ENCODE measurements at places on chromosomes 7 and 10. TPM values are rescaled to one million over a fixed set of nuclear protein-coding genes. Genes with fewer than 3 reads are reported as not detected.
A peak's percentile ranks its signal among the peaks of the same experiment; 100 is the strongest.

DCLRE1A gene
- total RNA-seq: 13.9 TPM

HEPACAM2 gene
- not detected for total RNA-seq

OPN1SW gene
- not detected for total RNA-seq

WNT8B gene
- 0.40 TPM for total RNA-seq

RET gene
- 0.10 TPM for total RNA-seq

SLC13A1 gene
- total RNA-seq: not detected

ELN gene
- total RNA-seq: not detected

WIPF3 gene
- total RNA-seq: not detected

CFTR gene
- not detected for total RNA-seq

KLF14 gene
- not detected for total RNA-seq

DNA sequence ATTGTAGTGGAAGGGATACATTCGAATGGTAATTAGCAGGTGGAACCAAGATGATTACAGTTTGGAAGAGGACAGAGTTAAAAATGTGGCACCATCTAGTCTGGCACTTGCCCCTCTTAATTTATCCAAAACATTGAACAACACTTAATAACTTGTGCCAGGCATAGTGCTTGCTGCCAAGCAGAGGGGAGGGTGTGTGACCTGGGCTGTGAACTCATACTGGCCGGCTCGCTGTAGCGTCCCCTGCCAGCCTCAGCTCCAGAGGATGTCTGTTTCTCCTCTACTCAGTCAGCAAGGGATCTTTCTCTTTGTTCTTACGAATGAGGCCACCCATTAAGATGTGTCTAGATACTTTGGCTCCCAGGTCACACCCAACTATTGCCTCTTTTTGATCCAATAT lies 179.4 kb upstream of the INHBA start:
- H3K4me1 ChIP-seq: peaks cover 29% of the 10 kb centered on the region
- H3K4me3 ChIP-seq: peak overlapping the region; percentile 55
- DNase-seq: no peak
- H3K36me3 ChIP-seq: peaks cover 19% of the 10 kb centered on the region
- H3K27me3 ChIP-seq: no peaks in the 10 kb centered on the region

- no peaks in the 10 kb centered on the region for H3K36me3 ChIP-seq
- H3K27me3 ChIP-seq: no peaks in the 10 kb centered on the region
- no peak for DNase-seq
- no peak overlapping the region for H3K27ac ChIP-seq
Observed at GRCh38 chr10:130810856-130811255, 500.7 kb downstream of the TCERG1L start.

- DNase-seq: peak; percentile 41
- H3K27ac ChIP-seq: peak overlapping the region; percentile 86
- H3K4me3 ChIP-seq: peak overlapping the region; percentile 48
- peaks cover 41% of the 10 kb centered on the region for H3K4me1 ChIP-seq
- H3K27me3 ChIP-seq: no peaks in the 10 kb centered on the region
Observed at GRCh38 chr10:30455816-30456215, 21.8 kb downstream of the MAP3K8 start.

DNA sequence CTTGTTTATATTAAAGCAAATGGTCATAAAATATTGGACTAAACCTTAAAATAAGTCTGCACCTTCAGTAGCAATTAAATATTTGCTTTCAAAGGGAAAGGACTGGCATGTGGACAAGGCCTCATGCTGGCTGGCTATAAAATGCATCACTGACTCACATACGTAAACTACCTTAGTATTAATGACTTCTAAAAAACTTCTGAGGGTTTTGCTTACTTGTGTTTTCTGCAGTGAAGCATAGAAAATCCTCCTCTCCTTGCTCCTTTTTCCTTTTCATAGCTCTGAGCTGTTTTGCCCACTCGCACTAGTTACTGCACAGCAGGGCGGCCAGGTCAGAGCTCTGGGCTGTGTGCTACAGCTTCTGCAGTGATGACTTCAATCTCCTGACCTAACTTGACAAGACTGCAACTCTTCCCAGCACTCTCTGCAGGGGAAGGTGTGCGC lies 82.3 kb downstream of the CUL2 start:
- DNase-seq: no peak
- H3K36me3 ChIP-seq: peaks cover 35% of the 10 kb centered on the region
- no peak overlapping the region for H3K27ac ChIP-seq
- H3K4me1 ChIP-seq: peaks cover 16% of the 10 kb centered on the region
- H3K27me3 ChIP-seq: no peaks in the 10 kb centered on the region
- H3K4me3 ChIP-seq: no peak overlapping the region

DNA sequence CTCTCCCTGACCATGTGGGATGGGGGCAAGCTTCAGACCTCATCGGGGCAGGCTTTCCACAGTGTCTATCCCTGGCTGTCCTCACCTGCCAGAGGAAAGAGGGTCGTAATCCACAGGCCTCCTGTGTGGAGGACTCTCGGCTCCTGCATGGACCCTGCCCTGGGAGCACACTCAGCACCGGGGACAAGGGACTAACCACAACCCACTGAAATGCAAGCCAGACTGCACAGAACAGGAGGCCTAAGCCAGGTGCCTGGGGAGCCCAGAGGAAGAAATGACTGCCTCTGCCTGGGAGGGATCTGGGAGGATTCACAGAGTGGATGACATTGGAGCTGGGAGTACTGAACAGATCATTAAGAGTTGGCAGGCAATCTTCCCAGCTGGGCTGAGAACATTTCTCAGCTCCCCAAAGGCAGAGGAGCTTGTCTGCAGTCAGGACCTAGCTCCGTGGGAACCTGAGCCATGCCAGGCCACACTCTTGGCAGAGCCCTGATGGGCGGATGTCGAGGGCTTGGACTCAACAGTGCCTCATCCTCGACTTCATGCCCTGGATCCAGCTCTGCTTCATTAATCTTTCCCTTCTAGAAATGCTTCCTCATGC lies 213.4 kb downstream of the USP6NL start:
- no peak overlapping the region for H3K4me3 ChIP-seq
- peaks cover 12% of the 10 kb centered on the region for H3K36me3 ChIP-seq
- H3K27ac ChIP-seq: peak overlapping the region; percentile 37
- peaks cover 2% of the 10 kb centered on the region for H3K27me3 ChIP-seq

DNA sequence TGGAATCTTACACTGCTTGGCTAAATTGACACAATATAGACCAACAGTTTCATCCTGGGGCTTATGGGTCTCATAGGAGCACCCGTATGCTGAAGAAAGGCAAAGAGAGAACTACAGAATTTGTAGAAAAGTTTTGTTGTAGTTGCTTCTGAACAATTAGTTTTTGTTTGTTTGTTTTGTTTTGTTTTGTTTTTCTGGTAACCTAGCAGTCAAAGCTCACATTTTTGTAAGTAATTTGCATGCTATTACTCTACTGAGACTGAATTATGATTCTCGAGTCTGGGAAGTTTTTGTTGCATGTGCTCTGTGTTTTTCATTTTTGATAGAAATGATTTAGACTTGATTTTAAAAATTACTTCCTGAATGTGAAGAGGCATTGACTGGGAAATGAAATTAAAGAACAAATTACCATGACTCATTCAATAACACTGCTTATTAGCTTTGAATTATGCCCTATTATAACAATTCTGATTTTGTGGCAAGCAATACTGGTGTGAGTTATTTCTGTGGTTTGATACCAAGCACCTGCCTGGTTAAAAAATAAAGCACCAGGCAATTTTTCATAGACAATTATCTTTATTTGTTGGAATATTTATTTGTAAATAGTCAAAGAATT lies 438 bp downstream of the LSMEM1 start:
- peaks cover under 1% of the 10 kb centered on the region for H3K36me3 ChIP-seq
- peaks cover 7% of the 10 kb centered on the region for H3K4me1 ChIP-seq
- DNase-seq: no peak
- H3K27me3 ChIP-seq: no peaks in the 10 kb centered on the region
- no peak overlapping the region for H3K27ac ChIP-seq

DNA sequence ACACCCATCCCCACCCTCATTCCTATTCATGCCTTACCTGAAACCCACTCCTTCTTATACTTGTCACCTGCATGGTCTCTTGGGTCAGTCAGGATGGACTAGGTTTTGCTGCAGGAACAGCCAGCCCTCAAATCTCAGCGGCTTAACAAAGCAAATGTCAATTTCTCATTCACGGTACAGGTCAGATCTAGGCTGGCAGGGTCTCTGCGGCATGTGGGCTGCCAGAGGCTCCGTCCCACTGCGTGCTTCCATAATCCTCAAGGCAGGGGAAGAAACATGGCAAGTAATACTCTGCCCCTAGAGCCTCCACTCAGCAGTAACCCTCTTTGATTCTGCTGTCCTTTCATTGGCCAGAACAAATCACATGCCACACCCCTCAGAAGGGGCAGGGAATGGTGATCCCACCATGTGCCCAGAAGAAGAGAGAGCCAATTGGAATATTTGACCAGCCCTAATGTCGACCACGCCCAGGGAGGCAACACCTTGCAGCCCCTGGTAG lies 114.9 kb upstream of the ZMIZ1 start:
- no peak for DNase-seq
- H3K36me3 ChIP-seq: no peaks in the 10 kb centered on the region
- H3K27me3 ChIP-seq: no peaks in the 10 kb centered on the region
- H3K4me3 ChIP-seq: no peak overlapping the region
- H3K4me1 ChIP-seq: no peaks in the 10 kb centered on the region

DNA sequence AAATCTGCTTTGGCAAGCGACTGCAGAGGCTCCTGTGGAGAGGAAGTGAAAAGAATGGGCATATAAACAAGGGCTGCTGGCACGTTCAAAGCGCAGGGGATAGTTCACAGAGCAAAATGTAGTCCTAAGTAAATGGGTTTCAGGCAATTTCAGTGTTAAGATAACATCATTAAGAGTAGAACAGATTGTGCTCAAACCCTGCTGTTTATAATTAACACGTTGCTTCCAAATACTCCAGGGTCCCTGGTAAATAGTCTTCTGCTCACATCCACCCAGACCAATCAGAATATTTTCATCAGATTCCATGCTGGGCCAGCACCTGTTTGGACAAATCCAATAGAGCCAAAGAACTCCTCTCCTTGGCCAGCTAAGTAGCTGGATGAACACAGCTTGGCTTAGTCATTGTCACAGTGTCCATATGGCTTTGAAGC lies 81.4 kb downstream of the ORC5 start:
- H3K36me3 ChIP-seq: peaks cover 31% of the 10 kb centered on the region

GRCh38 chr10:36476399-36476798 lies 649.0 kb upstream of the ANKRD30A start:
- no peaks in the 10 kb centered on the region for H3K4me1 ChIP-seq
- no peak overlapping the region for H3K4me3 ChIP-seq
- no peak for DNase-seq
- no peak overlapping the region for H3K27ac ChIP-seq
- H3K36me3 ChIP-seq: no peaks in the 10 kb centered on the region

GRCh38 chr7:42720991-42721796 lies 190.7 kb downstream of the C7orf25 start:
- no peaks in the 10 kb centered on the region for H3K36me3 ChIP-seq
- no peaks in the 10 kb centered on the region for H3K27me3 ChIP-seq
- H3K27ac ChIP-seq: no peak overlapping the region
- no peak for DNase-seq
- H3K4me1 ChIP-seq: no peaks in the 10 kb centered on the region

- no peak for DNase-seq
- H3K4me1 ChIP-seq: no peaks in the 10 kb centered on the region
- H3K4me3 ChIP-seq: no peak overlapping the region
- H3K27me3 ChIP-seq: no peaks in the 10 kb centered on the region
Observed at GRCh38 chr10:112052166-112052565, 131.4 kb downstream of the GPAM start.

GRCh38 chr10:78312197-78313047 lies 278.8 kb downstream of the RPS24 start:
- no peak overlapping the region for H3K4me3 ChIP-seq
- H3K36me3 ChIP-seq: no peaks in the 10 kb centered on the region
- H3K27ac ChIP-seq: no peak overlapping the region

- peaks cover 21% of the 10 kb centered on the region for H3K4me1 ChIP-seq
- no peak overlapping the region for H3K4me3 ChIP-seq
- no peak for DNase-seq
- H3K27ac ChIP-seq: no peak overlapping the region
Observed at GRCh38 chr7:17951742-17952254, 11.5 kb upstream of the SNX13 start.

DNA sequence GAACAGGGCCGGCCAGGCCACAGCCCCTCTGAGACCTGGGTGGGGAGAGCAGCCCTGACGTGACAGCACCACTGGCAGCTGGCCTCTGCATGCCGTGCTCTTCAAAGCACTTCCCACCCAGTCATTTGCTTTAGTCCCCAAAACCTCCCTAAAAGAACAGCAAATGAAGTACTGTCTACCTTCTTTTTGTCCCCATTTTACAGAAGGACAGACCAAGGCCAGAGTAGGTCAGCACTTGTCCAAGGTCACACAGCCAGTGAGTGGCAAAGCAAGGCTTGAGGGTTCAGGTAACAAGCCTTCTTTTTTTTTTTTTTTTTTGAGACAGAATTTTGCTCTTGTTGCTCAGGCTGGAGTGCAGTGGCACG lies 15.1 kb downstream of the ATP6V1F start:
- no peak for DNase-seq
- peaks cover 13% of the 10 kb centered on the region for H3K4me1 ChIP-seq
- H3K27ac ChIP-seq: peak overlapping the region; percentile 74
- no peaks in the 10 kb centered on the region for H3K27me3 ChIP-seq
- H3K36me3 ChIP-seq: no peaks in the 10 kb centered on the region

GRCh38 chr10:86265236-86265894 lies 101.2 kb downstream of the GRID1 start:
- no peaks in the 10 kb centered on the region for H3K4me1 ChIP-seq
- no peak overlapping the region for H3K4me3 ChIP-seq
- H3K27me3 ChIP-seq: peaks cover 8% of the 10 kb centered on the region
- no peak overlapping the region for H3K27ac ChIP-seq
- no peak for DNase-seq

GRCh38 chr7:128176696-128177095 lies 64.4 kb upstream of the LEP start:
- no peak overlapping the region for H3K4me3 ChIP-seq
- no peaks in the 10 kb centered on the region for H3K36me3 ChIP-seq
- DNase-seq: no peak
- H3K27ac ChIP-seq: no peak overlapping the region
- H3K27me3 ChIP-seq: peaks cover 27% of the 10 kb centered on the region

DNA sequence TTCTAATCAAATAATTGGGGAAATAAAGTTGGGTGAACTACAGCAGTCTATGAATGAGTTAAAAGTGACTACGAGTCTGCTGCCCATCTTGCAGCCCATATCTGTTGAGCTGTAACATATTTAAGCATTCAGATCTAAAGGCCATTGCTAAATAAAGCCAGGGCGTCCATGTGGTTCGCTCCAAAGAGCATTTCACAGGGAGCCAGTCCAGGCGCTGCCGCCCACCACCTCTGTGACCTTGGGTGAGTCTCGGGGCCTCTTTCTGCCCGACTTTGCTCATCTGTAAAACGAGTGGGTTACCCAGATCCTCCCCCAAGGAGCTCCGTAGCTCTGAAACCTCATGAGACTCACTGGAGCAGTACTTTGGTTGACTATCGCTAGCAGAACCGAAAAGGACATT lies 223.1 kb downstream of the CUX1 start:
- H3K4me1 ChIP-seq: no peaks in the 10 kb centered on the region
- no peak overlapping the region for H3K27ac ChIP-seq
- no peak for DNase-seq
- H3K4me3 ChIP-seq: no peak overlapping the region
